ENCODE measurements at places on chromosomes 1 and 21. TPM values are rescaled to one million over a fixed set of nuclear protein-coding genes. Genes with fewer than 3 reads are reported as not detected.

GRCh38 chr1:39082811-39083576 is 56.8 kb downstream of the NDUFS5 start:
- no peak for DNase-seq

- DNase-seq = no peak
These were observed 585 bp upstream of the GLRX2 start for GRCh38 chr1:193105821-193106177.

- no peak for DNase-seq
These were observed 3.2 kb upstream of the SRM start for GRCh38 chr1:11062965-11063401.

- DNase-seq = no peak
These were observed 66.7 kb downstream of the TEX35 start for GRCh38 chr1:178579562-178579961.

Gene RASSF5
- 2.3 TPM for polyA plus RNA-seq
